ENCODE measurements at places on chromosomes 11 and 22.

DNA sequence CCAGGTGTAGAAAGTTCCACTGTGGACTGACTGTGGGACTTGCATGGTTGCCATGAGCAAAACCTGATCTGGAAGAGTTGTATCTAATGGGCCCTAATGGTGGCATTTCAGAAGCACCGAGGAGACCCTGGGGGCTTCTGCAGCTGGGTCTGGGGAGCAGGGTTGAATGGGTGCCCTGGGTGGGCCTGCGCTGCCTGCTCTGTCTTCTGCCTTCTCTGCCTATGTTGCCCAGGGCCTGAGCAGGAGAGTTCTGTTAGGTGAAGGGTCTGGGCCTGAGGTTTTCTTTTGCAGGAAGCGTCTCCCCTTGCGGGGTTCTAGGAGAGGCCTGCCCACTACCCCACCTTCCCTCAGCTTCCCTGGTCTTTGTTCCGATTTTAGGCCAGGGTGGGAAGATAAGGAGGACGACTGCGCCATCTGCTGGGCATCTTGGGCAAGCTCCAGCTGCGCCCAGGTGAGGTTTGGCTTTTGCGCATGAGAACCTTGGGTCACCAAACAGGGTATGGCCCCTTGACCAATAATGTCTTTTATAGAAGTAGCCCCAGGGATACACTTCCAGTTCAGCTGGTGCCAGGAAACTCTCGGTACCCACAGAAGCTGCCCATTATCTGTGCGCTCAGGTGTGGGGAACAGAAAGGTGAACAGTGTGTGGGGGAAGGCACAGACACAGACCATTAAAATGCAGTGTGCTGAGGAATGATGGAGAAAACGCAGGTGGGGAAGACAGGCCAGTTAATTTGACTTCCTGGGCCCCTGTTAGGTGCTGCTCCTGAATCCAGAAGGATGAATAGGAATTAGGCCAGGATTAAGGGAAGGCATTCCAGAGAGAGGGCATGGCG, 23.2 kb downstream of the COMMD9 start:
- peak; percentile 23 for DNase-seq

DNA sequence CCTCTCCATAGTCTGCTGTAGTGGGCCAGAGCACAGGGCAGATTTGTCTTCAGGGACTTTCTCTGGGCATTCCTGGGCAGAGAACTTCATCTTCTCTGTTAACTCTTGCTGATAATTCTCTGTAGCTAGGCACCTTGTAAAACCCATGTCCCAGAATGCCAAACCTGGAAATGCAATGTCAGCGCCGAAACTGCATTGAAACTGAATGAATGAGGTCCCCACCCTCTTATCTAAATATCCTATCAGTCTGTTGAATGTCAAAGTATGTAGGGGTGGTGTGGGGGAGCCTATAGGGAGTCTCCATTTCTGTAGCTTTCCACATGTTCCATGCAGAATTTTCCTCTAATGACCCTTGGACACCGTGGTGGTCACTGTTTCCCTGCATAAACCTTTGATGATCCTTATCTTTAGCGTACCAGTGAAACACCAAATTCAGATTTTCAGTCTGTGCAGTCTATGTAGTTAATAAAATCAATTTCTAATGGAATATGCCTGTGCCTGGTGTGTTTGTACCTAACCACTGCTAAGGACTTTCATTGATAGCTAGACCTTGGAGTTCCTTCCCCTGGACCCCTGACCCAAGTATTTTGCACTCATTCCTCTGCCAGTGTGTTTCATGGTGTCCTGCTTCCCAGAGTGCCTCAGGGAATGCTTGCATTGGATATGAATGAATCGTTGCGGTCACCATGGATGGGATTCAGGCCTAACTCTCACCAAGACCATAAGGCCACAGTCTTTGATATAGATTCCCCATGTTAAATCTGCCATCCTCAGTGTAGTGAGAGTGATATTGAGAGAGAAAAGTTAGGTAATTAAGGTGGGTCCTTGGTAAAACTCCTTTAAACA, 2.5 kb upstream of the CABIN1 start:
- DNase-seq = no peak

DNA sequence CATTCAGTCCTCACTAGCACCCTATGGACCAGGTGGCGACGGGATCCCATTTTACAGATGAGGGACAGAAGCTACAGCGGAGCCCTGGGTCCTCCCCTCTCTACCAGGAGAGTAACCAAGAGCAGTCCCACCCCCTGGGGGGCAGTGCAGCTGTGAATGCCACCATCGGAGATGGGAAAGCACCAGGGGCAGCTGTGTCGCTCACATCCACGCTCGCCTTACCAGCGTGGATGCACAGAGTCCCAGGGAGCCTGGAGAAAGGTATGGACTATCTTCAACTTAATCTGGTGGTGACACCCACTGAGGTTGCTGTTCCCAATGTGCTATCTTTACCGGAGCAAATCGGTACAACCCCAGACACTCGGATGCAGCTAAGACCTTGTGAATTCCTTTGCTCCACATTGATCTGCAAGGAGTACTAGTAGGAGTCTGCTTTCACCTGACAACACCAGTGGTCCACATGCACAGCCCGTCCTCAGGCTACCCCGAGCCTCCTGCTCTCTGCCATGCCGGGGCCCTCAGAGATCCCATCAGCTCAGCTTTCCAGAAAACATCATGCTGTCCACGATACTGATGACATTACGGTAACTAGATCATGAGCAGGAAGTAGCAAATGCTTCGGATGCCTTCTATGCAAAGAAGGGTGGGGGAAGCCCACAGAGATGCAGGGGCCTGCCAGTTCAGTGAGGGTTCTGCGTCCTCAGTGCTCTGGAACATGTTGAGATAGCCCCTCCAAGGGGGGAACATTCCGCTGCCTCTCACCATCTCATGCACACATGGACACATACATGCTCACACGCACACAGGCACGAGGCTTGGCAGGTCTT, 126.0 kb downstream of the CTTN start:
- DNase-seq = no peak

DNA sequence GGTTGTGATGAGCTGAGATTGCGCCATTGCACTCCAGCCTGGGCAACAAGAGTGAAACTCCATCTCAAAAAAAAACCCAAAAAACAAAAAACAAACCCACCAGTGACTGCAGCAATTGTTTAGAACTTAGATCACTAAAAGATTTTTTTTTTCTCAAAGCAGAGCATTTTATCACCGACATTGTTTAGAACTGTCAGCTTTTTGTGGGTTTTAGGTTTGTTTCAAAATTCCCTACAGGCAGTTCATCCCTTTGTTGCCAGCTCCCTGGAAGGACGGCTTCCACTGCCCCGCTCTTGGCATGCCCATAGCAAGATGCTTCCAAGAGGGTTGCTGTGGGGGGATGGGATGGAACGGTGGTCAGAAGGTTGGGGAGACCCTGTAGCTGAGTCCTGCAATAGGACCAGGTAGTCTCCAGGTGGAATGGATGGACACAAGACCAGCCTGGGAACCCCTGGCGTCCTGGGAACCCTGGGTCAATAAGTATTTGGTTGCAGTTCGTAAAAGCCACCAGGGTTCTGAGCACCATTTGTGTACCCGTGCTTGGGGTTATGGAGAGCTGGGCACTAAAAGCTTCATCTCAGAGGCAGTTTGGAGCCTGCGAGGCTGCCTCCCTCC, 46.7 kb downstream of the TSPAN18 start:
- no peak for DNase-seq

- DNase-seq = no peak
These were observed 13.7 kb downstream of the APBB1 start for GRCh38 chr11:6405052-6405667.

DNA sequence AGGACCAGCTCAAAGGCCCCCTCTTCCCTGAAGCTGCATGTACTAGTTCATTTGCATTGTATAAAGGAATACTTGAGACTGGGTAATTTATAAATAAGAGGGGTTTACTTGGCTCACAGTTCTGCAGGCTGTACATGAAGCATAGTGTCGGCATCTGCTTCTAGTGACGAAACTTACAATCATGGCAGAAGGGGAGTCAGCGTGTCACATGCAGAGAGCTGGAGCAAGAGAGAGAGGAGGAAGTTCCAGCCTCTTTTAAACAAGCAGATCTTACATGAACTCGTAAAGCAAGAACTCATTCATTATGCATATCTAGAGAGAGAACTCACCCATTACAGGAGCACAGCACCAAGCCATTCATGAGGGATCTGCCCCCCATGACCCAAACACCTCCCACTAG, 7.1 kb upstream of the HMGXB4 start:
- DNase-seq = no peak

DNA sequence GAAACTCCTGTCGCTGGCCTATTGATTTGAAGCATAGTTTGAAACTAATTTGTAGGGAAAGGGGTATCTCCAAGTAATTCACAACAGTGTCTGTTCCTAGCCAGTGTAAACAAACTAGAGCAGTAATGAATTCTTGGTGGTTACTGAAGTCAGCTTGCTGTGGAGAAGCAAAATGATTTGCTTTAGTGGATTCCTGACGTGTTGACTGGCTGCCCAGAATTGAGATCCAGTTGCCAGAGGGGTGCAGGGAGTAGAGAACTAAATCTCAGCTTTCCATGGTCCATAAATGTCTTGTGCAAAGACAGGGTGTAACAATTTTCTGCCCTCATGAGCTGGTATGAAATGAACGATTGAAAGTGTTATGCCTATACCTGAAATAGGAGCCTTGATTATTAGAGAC, 382.5 kb upstream of the KIRREL3 start:
- DNase-seq = no peak

DNA sequence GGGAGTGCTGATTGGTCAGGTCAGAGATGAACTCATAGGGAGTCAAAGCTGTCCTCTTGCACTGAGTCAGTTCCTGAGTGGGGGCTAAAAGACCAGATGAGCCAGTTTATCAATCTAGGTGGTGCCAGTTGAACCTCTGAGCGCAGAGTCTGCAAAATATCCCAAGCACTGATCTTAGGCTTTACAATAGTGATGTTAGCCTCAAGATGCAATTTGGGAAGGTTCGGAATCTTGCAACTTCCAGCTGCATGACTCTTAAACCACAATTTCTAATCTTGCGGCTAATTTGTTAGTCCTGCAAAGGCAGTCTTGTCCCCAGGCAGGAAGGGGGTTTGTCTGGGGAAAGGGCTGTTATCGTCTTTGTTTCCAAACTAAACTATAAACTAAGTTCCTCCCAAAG, 92.3 kb upstream of the PARVA start:
- DNase-seq = no peak

- DNase-seq = no peak
These were observed 163.2 kb downstream of the MSANTD4 start for GRCh38 chr11:105858841-105859240.

- DNase-seq = no peak
These were observed 56.3 kb upstream of the PDE3B start for GRCh38 chr11:14587258-14587657.

- no peak for DNase-seq
These were observed 6.1 kb upstream of the CHST1 start for GRCh38 chr11:45671246-45672171.

DNA sequence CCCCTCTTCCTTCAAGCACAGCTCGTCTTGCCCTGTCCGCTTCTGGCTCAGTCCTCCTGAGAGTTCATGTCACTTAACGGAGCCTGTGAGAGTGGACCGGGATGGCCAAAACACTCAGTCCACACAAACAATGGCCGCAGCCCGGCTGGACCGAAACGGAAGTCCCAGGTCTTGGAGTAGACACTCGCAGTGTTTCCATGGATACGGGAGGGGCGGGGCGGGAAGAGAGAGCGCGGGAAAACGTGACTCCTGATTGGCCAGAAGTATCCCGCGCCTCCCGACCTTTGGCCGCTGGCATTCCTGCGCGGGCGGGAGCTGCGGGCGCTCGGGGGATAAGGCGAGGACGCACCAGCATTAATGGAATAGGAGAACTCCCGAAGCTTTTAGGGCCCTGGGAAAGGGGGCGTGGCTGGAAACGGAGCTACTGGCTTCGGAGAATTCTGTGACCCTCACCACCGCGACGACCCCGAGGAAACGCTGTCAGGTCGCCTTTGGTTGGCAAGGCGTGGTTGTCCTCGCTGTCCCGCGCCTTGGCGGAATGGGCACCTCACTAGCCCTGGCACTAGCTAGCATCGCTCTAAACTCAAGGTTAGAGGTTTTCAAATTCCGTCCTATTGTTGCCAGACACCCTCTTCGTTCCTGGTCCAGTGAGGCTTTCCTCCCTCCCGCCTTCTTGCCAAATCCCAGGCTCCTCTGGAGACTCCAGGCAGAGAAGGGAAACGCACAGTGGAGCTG, at the start of the genes NLRP14 and ZNF214:
TSS of gene NLRP14 (plus strand) at position 297 of the 735 bp plus-strand sequence. CDS start 18,108 bp downstream, outside the sequence.
TSS of gene ZNF214 (minus strand) at position 164 of the 735 bp plus-strand sequence. CDS start 17,511 bp downstream, outside the sequence.
- no peak for DNase-seq

DNA sequence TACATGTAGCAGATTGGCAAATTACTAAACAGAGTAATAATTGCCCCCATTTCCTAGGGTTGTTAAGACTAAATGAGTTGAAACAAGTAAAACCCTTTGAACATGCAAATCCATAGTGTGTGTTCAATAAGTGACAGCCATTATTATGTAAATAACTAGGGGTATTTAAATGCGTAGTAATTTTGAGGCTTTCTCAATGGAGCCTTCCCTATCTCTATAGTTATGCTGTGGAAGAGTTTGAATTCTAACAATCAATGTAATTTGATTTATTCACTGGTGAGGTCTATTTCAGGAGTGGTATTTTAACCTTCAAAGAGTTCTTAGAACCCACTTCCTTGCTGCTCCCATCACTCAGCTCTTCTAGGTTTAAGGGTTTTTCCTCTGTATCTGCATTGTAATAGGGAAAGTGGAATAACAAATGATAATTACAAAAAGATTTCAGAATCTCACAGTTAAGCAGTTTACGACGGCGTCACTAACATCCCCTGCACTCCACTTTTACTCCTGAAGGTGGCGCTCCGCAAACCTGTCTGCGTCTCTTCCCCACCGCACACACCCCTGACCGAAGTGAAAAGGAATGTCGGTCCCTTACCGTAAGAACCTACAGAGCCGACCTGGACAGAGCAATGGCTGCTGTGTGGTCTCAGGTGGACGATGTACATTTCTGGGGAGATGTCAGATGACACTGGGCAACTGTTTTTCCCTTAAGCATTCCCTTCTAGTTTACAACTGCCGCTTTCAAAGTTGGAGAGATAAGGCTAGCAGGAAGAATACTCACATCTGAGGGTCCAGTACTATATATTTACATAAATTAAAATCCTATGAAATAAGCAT, 80.8 kb downstream of the ZC3H12C start:
- peak; percentile 40 for DNase-seq

DNA sequence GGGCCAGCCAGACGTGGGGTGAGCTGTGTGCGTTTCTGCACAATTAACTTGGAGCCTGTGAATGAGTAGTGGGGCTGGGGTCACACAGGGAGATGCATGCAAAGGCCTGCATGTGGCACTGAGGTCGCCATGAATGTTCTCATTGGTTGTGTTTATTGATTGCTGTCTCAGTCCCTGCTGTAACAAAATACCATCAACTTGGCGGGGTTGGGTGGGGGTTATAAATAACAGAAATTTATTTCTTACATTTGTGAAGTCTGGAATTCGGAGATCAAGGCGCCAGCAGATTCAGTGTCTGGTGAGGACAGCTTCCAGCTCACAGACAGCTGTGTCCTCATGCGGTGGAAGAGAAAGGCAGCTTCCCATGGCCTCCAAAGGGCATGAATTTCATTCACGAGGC, 29.3 kb upstream of the PHF21B start:
- no peak for DNase-seq

- DNase-seq = no peak
These were observed 15.1 kb downstream of the CWC15 start for GRCh38 chr11:94958121-94958696.

DNA sequence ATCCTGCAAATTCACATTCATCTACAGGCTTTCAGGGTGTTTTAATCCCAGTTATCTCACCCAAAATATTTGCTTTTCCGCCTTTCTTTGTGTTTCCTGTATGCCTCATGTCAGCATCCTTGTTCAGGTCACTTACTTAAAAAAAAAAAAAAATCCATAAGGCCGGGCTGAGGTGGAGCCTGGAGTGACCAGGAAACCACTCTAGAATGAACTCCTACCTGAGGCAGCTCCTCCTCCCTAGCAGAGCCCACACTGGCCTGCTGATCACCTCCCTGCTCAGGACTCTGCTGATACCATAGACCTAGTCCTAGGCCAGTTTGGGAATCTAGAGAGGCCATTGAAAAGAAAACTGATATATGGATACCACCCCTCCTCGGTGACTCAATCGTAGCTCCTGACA, 8.7 kb upstream of the DGAT2 start:
- no peak for DNase-seq

All from KG1 (cell line).